ENCODE measurements at places on chromosomes 2 and 18.

GRCh38 chr2:190641469-190641868 is 7.4 kb upstream of the NAB1 start:
- DNase-seq, result no peak

- peak; percentile 87 for DNase-seq
Measured at GRCh38 chr2:48471048-48471474, 58.9 kb upstream of the STON1 start.

DNA sequence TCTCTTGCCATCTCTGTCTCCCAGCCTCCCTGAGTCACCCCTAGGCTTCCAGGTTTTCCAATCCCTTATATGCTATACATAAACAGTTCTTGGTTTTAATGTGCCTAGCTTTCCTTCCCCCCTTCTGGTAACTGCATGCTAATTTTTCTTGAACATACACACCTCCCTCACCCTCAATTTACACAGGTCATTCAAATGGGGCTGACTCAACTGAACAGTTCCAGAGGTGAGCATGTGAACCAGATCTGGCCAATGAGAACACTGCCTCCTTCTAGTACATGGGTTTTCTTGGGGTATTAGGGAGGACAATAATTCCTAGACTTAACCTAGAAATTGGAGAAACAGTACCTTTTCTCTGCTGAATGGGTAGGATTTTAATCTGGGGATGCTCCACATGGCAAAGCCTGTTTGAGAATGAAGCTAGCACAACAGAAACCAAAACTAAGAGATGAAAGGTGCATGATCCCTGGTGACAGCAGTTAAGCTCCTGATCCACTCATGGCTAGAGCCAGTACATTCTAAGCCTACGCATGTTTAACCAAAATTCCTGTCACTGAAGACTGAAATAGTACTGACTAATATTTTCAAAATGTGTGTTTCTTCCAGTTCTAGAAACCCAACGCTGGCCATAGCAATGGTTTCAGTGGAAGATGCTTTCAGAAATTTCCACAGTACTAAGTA is 11.8 kb downstream of the SLC25A12 start:
- no peak for DNase-seq

GRCh38 chr2:65231892-65232477 is 4.4 kb downstream of the ACTR2 start:
- no peak for DNase-seq

DNA sequence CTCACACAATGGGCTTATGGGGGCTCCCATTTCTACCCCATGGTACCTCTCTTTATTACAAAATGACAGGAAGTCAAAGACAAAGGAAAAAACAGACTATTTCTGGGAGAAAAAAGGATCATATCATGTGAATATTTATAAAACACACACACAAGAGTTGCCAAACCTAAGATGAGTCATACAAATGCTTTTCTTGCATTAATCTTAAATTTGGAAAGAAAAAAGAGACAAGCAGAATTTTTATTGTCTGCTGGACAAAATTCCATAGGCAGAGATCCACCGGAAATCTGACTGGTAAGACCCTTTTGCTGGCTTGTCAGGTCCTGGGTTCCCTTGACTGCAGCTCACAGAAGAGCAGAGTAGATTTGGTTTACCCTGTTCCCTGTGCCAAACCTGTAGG is 1732.3 kb upstream of the PIK3C3 start:
- DNase-seq, result peak; percentile 29

- DNase-seq, result no peak
Measured at GRCh38 chr2:70921839-70922234, 13.9 kb upstream of the ATP6V1B1 start.

- no peak for DNase-seq
Measured at GRCh38 chr2:223082706-223083105, 30.7 kb downstream of the KCNE4 start.

DNA sequence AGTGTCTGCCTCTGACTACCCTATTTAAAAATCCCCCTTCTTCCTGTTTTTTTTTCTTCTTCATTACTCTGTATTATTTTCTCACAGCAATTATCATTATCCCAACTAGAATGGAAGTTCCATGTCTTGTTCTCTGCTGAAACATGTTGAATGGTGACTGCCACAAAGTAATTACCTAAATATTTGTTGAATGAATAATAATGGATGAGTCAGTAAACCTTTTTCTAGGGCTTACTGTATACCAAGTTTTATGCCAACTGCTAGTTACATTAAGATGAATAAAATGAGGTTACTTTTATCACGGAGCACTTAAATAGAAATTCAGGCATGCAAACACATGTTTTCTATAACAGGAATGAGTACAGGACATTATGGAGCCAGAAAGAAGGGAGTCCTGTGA is 490.6 kb downstream of the THSD7B start:
- DNase-seq, result peak; percentile 38

GRCh38 chr2:64904413-64905329 is 84.5 kb upstream of the SLC1A4 start:
- no peak for DNase-seq

DNA sequence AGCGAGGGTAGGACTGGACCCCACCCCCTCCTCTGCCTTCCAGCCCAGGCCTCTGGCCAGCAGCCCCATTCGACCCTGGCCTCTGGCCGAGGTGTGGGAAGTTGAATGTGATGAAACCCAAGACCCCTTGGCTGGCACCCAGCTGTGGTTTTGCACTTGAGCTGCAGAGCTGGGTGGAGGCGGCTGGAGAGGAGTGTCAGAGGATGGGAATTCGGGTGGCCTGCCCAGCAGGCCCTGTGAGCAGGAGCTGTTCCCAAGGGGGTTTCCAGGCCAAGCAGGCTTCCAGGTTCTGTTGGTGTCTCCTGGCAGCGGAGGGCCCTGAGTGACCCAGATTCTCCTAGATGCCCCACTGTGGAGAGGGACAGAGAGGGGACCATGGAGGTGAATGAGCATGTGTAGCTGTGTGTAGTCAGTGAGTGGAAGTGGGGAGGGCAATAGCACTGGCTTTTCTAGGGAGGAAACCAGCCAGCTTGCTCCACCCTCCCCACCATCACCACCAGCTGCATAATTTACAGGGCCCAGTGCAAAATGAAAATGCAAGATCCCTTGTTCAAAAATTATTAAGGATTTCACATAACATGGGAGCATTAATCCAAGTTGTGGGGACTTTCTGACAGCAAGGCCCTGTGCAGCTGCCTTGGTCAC is 172.2 kb upstream of the HAAO start:
- DNase-seq, result peak; percentile 92

DNA sequence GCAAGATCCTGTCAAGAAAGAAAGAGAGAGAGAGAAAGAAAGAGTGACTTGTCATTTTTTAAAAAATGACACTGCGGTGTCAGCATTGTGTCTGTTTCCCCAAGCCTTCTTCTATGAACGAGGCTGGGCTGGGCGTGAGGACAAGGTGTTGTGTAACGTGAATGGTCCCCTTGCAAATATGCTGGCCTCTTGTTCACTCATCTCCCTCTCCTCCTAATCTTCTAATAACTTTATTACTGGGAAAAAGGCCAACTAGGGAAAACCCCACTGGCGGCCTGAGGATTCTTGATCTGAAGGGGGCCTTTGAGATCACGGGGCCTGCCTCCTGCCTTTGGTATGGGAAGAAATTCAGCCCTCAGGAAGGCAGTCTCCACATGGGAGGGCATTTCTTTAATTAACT is 163.1 kb downstream of the MIB1 start:
- DNase-seq, result no peak

- no peak for DNase-seq
Measured at GRCh38 chr18:55013086-55013485, 53.8 kb upstream of the CCDC68 start.

- DNase-seq, result peak; percentile 60
Measured at GRCh38 chr2:232628466-232629128, 4.8 kb upstream of the EFHD1 start.

- DNase-seq, result no peak
Measured at GRCh38 chr2:236689981-236690380, 120.4 kb downstream of the ACKR3 start.

GRCh38 chr18:44548291-44549221 is 132.1 kb upstream of the SETBP1 start:
- no peak for DNase-seq

DNA sequence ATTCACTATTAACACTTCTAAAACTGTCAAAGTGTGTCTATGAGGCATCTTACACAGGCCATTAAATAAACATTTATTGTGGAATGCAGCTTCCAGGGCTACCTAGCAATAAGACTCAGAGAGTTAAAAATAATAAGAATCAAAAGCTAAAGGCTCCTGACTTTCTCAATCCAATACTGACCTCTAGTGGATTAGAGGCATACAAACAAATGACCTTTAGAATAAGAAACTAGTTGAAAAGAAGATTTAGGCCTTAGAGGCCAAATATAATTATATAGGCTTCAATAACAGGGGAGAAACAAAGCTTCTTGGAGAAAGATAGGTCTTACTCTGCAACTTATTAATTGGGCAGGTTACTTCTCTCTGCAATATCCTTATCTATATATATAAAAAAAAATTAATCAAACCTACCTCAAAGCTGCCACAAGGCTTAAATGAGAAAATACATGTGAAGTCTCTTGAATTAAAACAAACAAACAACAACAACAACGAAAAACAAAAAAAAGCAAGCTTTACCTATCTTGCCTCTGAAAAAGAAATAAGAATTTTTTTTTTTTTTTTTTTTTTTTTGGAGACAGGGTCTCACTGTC is 246.1 kb downstream of the EXOC6B start:
- peak; percentile 40 for DNase-seq

DNA sequence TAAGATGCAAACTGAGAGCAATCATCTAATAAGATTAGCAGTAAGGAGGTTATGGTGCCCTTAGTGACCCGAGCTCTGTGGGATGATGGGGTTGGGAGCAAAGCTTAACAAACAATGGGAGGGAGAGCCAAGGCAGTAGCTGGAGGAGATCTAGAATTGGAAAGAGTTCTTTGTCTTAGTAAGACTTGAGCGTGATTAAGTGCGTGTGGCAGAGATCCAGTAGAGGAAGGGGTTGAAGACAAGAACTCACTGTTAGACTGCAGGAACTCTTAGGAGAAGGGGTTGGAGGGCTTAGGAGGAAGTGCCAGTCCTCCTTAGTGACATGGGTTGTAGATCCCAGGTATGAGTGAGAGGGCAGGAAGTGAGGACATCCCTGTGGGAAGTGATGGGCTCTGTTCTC is 184.7 kb downstream of the GFPT1 start:
- DNase-seq, result no peak
